ENCODE measurements at places on chromosomes 5 and 9. TPM values are rescaled to one million over a fixed set of nuclear protein-coding genes. Genes with fewer than 3 reads are reported as not detected.

- DNase-seq, result no peak
- H3K27me3 ChIP-seq, result no peaks in the 10 kb centered on the region
- no peak overlapping the region for H3K27ac ChIP-seq
- H3K4me1 ChIP-seq, result no peaks in the 10 kb centered on the region
Observed at GRCh38 chr9:108750661-108751215, 105.0 kb downstream of the ACTL7B start.

PRDM9 gene
- not detected for total RNA-seq

GRCh38 chr5:150502106-150502505 lies 5.8 kb upstream of the NDST1 start:
- no peak overlapping the region for H3K4me3 ChIP-seq
- H3K27ac ChIP-seq, result peak overlapping the region; percentile 93
- peaks cover 88% of the 10 kb centered on the region for H3K4me1 ChIP-seq
- no peak for DNase-seq

DNA sequence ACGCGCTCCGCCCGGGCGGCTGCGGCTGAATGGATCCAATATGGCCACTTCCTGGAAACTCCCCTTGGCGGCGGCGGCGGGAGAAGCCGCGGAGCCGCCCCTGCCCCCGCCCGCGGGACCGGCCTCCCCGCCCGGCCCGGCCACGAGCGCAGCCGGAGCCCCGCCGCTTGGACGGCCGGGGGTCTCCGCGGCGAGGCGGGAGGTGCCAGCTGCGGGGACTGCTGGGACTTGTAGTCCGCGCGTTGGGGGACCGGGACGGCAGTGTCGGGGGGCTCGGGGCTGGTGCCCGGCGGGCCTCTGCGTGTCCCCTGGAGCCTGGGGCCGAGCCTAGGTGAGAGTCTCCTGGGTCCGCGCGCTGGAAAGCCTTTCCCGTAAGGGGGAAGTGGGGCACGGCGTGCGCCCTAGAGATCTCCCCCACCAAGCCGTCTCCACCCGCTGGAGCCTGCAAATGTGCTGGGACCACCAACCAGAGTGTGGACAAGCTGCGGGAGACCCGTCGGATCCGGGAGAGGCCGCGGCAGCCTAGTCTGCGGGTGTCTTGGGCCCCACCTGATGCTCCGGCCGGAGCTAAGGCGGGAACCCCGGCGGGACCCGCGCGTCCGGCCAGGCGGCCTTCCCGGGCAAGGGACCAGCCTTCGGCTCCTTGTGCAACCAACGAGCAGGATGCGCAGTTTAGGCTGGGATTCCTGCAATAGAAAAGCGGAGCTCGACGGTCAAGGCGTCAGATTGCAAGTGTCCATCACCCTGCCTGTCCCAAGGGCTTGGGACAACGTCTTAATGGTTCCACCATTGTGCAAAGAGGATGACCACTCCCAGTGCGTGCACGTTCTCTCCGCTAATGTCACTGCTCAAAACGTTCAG lies at the start of gene SEPTIN8:
SEPTIN8 (minus strand) TSS at position 31 of the 861 bp plus-strand sequence. CDS start 102 bp downstream, outside the sequence.
- no peak for DNase-seq
- H3K36me3 ChIP-seq, result no peaks in the 10 kb centered on the region
- H3K4me3 ChIP-seq, result peak within 1 kb of the TSS; percentile 53
- H3K27ac ChIP-seq, result peak within 1 kb of the TSS; percentile 51
- H3K27me3 ChIP-seq, result peaks cover 4% of the 10 kb centered on the region

CCL27 gene
- 0.95 TPM for total RNA-seq

FBXL17 gene
- total RNA-seq, result 17.4 TPM

- H3K36me3 ChIP-seq, result no peaks in the 10 kb centered on the region
- no peaks in the 10 kb centered on the region for H3K27me3 ChIP-seq
- H3K27ac ChIP-seq, result no peak overlapping the region
- DNase-seq, result no peak
- no peaks in the 10 kb centered on the region for H3K4me1 ChIP-seq
- H3K4me3 ChIP-seq, result no peak overlapping the region
Observed at GRCh38 chr5:98602534-98603112, 170.8 kb upstream of the RGMB start.

DNA sequence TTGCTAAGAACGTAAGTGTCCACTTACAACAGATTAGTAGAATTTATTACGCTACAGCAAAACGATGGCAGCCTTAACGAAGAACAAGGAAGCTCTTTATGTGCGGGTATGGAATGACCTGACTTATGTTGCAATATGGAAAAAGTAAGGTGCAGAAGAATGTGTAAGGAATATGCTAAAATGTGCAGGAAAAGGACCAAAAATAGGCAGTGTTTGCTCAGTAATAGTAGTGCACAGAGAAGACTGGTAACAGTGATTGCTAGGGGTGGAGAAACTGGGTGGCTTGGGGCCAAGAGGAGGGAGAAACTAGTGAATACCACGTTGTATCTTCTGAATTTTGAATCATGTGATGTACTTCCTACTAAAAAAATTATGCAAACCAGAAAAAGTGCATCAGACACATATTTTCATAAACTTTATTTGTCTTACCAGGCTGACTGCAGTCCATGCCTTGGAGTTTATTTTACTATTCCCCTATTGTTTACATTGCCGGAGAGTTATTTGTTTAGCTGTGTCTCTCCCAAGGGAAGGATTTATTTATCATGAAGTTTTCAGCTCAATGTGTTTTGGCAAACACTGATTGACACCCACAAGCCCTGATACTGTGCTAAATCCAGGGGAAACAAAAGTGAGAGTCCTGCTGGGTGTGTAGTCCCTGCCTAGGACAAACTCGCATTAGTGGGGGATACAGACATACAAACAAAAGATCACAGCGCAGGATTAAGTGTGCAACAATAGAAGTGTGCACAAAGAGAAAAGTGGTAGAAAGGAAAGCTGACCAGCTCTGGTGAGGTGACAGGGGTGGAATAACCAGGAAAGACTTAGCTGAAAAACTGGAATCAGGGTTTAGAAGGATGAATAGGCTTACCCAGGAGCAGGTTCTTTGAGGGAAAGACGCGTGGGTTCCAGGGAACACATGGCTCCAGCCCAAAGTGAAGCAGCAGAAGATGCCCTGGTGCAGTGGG lies 34.0 kb upstream of the ZNF484 start:
- H3K27ac ChIP-seq, result no peak overlapping the region
- DNase-seq, result no peak
- H3K36me3 ChIP-seq, result no peaks in the 10 kb centered on the region
- H3K4me1 ChIP-seq, result no peaks in the 10 kb centered on the region
- no peaks in the 10 kb centered on the region for H3K27me3 ChIP-seq

CER1 gene
- not detected for total RNA-seq

- no peaks in the 10 kb centered on the region for H3K4me1 ChIP-seq
- DNase-seq, result no peak
- H3K4me3 ChIP-seq, result no peak overlapping the region
- no peaks in the 10 kb centered on the region for H3K27me3 ChIP-seq
- no peak overlapping the region for H3K27ac ChIP-seq
Observed at GRCh38 chr9:97555164-97555563, 53.7 kb downstream of the TMOD1 start.

DNA sequence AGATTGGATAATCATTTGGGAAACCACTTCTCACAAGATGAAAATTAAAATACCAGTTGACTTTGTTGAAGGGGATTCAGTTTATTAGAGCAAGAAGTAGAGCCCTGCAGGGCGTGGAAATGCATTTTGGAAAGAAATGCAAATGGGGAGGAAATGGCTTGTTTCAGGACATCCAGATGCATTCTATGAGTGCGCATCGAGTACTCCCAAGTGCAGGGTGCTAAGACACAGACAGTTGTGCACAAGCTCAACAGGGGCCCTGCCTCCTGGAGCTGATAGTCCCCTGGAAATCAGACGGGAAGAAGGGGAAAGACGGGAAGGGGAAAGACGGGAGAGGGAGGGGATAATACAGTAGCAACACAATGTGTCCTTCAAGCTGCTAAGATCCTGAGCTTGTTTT lies 64.0 kb downstream of the NSUN2 start:
- peaks cover 8% of the 10 kb centered on the region for H3K27me3 ChIP-seq
- no peaks in the 10 kb centered on the region for H3K36me3 ChIP-seq
- no peak overlapping the region for H3K4me3 ChIP-seq
- no peak overlapping the region for H3K27ac ChIP-seq
- H3K4me1 ChIP-seq, result no peaks in the 10 kb centered on the region

- H3K27ac ChIP-seq, result no peak overlapping the region
- no peaks in the 10 kb centered on the region for H3K36me3 ChIP-seq
- H3K4me1 ChIP-seq, result no peaks in the 10 kb centered on the region
- no peaks in the 10 kb centered on the region for H3K27me3 ChIP-seq
- no peak overlapping the region for H3K4me3 ChIP-seq
Observed at GRCh38 chr5:7801891-7802614, 48.9 kb downstream of the CFAP90 start.

- no peaks in the 10 kb centered on the region for H3K27me3 ChIP-seq
- no peak for DNase-seq
- H3K36me3 ChIP-seq, result no peaks in the 10 kb centered on the region
- H3K4me1 ChIP-seq, result no peaks in the 10 kb centered on the region
- H3K4me3 ChIP-seq, result no peak overlapping the region
Observed at GRCh38 chr5:62662521-62662920, 83.9 kb downstream of the LRRC70 start.

DNA sequence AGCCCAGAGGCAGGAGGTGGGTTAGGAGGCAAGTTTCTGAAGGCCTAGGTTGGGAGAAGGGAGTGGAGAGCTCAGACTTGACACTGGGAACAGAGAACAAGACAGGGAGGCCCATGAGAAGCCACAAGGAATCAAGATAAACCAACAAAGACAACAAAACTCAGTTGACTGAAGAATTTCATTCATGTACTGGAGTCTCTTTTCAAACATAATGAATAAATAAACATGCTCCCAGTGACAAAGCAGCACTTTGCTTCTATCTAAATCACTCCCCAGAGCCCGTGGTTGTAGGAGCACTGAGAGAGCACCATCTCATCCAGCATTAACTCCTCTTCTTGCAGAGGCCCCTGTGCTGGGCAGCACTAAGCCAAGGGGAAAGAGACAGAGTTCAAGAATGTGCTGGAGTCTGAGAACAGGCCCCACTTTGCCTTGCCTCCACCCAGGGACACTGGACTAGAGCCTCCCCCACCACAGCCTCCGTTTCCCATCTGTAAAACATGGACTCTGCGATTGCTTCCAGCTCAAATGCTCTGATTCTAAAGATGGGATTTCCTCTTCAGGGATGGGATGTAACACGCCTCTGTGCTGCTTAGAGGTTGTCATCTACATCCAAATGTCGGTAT lies 282.0 kb downstream of the SPOCK1 start:
- no peak for DNase-seq
- H3K27ac ChIP-seq, result no peak overlapping the region
- no peaks in the 10 kb centered on the region for H3K36me3 ChIP-seq

DNA sequence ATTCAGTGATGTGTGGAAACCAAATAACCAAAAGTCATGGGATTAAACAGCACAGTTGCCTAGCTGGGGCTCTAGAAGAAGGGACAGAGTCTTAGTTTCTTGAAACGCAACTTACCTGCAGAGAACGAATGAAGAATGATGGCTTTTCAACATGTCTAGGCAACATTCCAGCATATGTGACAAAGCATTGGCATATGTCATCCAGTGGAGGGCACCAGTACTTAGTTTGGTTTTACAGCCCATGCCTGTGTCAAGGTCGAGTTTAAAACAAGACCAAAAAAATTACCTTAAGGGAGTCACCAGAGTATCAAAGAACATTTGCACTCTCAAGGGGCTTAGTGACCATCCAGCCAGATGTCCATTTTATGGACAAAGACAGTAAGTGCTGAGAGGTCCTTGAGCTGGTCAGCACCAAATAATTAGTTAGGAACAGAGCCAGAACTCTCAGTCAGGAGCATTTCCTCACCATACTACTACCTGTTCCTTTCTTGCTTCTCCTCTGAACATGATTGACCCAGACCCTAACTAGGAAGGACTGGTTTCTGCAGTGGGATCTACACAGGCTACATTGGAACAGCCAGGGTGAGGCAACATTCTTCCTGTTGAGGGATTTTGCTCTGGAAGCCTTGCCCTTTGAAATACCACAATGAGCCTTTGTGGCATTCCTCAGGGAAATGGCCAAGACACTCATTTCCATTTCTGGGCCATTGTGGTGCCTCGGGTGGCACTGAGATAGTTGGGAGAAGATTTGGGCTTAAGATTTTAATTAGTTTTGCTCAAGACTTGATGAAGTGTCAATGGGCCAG lies 75.4 kb upstream of the ANKH start:
- H3K4me1 ChIP-seq, result no peaks in the 10 kb centered on the region
- H3K4me3 ChIP-seq, result no peak overlapping the region
- peaks cover 10% of the 10 kb centered on the region for H3K27me3 ChIP-seq
- DNase-seq, result no peak
- no peak overlapping the region for H3K27ac ChIP-seq

- no peaks in the 10 kb centered on the region for H3K4me1 ChIP-seq
- no peak overlapping the region for H3K4me3 ChIP-seq
- no peaks in the 10 kb centered on the region for H3K27me3 ChIP-seq
Observed at GRCh38 chr9:37262410-37262809, 142.0 kb downstream of the ZCCHC7 start.

SPINK4 gene
- not detected for total RNA-seq

GRCh38 chr5:32312197-32312594 lies 543 bp downstream of the MTMR12 start:
- H3K36me3 ChIP-seq, result no peaks in the 10 kb centered on the region
- H3K4me1 ChIP-seq, result 0 out of 2 replicates have a peak, but pooled peaks cover 3% of the 10 kb centered on the region

CDC20B gene
- total RNA-seq, result 0.08 TPM

IFNW1 gene
- total RNA-seq, result not detected

DNA sequence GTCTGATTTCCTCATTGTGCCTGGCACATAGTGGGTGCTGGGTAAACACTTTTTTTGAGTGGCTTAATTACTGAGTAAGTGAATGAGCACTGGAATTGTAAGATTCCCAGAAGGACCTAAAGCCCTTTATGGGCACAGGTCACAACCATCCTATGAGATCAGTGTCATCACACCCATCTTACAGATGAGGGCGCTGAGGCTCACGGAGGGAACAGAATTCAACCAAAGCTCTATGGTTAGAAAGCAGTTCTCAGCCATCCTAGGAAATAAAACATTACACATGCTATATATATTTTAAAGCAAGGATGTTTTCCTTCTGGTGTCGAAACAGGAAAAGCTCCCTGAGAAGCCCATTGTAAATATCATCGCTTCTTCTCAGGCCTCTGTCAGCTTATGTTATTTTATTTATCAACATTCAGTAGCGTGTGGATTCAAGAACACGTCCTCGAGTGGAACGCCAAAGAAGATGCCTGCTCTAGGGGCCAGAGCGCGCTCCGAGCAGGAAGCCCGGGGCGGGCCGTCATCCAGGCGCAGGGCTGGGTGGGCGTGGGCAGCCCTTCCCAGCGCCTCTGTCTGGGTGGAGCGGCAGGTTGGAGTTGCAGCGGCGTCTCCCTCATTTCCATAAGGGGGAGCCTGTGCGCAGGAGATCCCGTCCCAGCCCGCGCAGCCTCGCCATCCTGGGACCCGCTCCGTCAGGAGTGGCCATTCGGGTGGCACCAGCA lies 155.8 kb upstream of the SMIM23 start:
- peak overlapping the region; percentile 23 for H3K4me3 ChIP-seq
- peaks cover 2% of the 10 kb centered on the region for H3K27me3 ChIP-seq
- H3K36me3 ChIP-seq, result no peaks in the 10 kb centered on the region
- H3K27ac ChIP-seq, result no peak overlapping the region

DNA sequence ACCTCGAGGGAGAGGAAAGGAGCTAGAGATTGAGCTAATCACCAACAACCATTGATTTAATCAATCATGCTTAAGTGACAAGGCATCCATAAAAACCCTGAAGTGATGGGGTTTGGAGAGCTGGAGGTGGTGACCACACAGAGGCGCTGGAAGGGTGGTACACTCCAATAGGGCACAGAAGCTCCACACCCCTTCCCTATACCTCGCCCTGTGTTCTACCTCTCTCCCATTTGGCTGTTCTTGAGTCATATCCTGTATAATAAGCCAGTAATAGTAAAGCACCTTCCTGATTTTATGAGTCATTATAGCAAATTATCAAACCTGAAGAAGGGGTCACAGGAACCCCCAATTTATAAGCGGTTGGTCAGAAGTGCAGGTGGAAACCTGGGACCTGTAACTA lies 18.3 kb downstream of the ACTL7B start:
- no peaks in the 10 kb centered on the region for H3K36me3 ChIP-seq
- no peak for DNase-seq
- no peak overlapping the region for H3K27ac ChIP-seq
- H3K4me1 ChIP-seq, result no peaks in the 10 kb centered on the region

Measured in Panc1 (cell line).